ENCODE measurements at places on chromosomes 12 and 14.
A peak's percentile ranks its signal among the peaks of the same experiment; 100 is the strongest.

GRCh38 chr12:19639781-19640415 is 200.6 kb downstream of the AEBP2 start:
- DNase-seq, result no peak

DNA sequence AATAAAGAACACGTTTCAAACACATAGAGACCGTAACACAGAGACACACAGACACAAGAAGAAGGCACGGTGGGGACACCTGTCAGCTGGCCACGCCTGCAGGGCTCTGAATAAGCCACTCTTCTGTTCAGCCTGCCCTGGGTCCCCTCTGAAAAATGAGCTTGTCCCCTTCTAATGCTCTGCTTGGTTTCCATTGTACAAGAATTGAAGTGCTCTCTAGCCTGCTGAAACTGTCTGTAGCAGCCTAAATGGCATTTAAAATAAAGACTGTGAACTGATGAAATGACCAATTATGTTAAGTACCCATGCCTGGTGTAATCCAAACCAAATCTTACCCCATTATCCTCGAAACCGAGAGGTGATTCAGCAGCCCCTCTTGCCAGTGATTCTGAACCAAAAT is 139.8 kb downstream of the FOXN3 start:
- no peak for DNase-seq

DNA sequence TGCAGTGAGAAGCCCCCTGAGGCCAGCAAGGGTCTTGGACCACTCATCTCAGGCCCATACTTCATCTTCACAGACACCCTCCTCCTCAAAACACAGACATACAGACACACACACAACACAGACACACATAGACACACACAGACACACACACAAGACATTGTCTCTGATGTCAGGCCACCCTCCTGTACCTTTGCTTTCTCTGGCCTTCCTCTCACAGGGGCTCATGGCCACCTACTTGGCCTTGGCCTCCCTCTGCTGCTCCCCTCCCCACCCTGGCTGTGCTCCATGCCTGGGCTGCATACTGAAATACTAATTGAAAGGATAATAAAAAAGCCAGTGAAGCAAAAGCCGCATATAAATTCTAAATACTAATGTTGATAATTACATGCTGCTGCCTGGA is 1.6 kb upstream of the SYNDIG1L start:
- DNase-seq, result no peak

DNA sequence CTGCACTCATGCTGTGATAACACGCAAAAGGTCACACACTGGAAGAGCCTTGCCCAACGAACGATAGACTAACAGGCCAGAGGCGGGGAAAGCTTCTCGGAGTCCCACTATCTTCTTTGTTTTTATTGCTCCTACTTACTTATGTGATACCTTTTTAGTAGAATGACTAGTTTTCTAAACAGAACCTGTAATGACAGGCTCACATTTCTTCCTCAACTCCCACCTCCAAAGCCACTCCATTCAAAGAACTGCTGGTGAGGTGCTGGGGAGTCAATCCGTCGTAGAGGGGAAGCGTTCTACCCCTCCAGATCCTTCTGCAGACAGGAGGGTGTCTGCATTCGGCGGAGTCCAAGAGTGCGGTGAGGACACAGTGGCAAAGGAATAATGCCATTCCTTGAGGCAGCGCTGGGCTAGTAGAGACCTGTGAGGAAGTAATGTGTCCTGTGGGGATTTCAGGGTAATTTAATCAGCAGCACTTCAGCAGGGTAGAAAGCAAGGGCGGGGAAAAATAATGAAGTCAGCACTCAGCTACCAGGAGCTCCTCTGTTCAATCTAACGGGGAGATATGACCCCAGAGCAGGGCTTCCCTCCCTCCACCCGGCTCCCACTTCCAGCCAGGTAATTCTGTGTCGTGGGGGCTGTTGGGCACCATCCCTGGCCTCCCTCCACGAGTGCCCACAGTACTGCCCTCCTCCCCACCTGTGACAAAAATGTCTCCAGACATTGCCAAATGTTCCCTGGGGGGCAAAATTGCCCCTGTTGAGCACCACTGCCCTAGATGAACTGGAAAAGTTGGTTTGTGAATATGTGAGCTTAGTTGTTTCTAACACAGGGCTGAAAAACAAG is 25.2 kb downstream of the SPRING1 start:
- DNase-seq, result no peak

- DNase-seq, result no peak
Measured at GRCh38 chr12:15772405-15773018, 16.7 kb downstream of the EPS8 start.

GRCh38 chr12:118970856-118971255 is 10.5 kb upstream of the SRRM4 start:
- DNase-seq, result no peak

- no peak for DNase-seq
Measured at GRCh38 chr14:104393199-104393897, 186.2 kb upstream of the C14orf180 start.

DNA sequence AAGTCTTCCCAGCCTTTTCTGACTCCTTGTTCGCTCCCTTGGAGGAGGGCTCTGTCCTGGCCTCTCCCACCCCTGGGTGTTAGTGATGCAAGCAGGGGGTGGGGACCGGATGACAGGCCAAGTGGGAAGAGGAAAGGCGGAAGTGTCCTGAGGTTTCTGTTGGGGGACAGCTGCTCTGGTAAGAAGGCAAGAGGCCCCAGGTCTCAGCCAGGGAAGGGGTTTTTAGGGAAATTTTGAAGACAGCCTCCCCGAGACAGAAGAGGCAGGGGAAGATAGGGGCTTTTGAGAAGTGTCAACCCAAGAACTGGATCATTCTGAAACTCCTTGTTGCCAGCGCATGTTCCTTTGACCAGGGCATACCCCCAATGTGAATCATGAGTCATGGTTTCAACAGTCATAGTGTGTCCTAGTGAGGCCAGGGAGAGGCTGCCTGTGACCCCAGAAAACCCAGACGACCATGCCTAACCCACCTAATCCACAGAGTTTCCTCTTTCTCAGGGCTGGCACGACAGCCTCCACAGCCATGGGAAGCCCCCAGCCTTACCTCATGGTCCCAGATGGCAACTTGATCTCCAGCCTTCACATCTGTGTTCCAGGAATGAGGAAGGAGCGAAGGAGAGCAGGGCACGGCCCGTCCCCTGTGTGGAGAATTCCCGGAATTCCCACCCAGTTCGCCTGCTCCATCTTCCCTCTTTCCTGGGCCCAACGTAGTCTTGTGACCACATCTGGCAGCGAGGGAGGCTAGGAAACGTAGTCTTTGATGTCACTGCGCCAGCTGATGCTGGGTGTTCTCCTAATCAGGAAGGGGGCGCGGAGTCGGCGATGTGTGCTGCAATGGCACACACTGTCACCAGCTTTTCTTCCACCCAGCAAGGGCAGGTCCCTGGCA is 4.9 kb upstream of the GPR132 start:
- DNase-seq, result no peak

DNA sequence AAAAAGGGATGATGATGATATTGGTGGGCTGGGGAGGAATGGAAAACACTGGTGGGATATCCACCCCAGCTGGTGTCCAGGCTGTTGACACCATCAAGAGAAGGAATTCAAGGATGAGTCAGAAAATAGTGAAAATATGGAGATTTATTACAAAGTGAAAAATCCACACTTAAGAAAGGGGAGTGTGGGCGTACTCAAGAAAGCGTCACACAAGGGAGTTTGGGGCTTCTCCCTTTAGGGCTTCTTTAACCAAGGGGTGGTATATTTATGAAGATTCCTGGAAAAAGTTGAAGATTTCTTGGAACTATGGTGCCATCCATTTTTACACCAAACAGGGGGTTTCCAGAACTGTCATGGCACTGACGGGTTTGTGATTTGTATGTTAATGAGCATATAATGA is 63.1 kb upstream of the ARID2 start:
- DNase-seq, result no peak

DNA sequence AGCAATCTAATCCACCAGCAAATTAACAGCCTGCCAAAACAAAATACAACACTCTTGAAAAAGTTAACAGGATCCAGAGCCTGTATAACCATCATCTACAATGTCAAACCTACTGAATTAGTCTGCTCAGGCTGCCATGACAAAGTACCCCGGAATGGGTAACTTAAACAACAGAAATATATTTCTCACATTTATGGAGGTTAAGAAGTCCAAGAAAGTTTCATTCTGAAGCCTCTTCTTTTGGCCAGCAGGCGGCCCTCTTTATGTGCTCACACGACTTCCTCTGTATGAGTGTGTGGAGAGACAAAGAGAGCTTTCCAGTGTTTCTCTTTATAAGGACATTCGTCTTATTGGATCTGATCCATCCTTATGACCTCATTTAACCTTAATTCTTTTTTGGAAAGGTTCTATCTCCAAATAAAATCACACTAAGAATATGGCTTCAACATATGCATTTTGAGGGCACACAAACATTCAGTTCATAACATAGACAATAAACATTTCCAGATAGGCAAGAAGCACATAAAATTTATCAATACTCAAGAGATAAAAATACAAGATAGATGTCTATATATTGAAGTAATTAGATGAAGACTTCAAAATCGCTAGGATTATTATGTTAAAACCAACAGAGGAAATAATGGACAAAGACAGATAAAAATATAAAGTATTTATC is 5.9 kb upstream of the RERG start:
- peak; percentile 36 for DNase-seq

DNA sequence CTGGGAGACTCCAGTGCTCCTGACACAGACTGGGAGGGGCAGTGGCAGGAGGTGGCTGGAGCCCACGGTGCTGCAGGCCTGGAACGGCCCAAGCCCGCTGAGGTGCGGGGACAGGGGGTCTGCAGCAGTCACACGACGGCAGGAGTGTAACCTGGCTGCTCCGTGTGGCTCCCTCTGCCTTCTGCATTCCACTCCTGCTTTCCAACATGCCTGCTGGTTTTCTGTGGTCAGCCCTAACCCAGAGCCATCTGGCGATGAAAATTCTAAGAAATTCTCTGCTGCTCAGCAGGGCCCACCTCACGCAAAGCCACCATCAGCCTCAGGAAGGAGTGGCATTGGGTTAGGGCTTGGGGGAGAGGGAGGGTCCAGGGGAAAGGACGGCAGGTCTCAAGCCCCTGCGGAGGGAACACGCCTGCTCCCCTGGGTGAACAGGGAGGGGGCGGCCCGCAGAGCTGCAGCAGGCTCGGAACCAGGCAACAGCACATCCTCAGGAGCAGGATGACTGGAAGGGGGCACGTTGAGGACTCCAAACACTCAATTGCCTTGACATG is 5.0 kb upstream of the FBRSL1 start:
- DNase-seq, result no peak

DNA sequence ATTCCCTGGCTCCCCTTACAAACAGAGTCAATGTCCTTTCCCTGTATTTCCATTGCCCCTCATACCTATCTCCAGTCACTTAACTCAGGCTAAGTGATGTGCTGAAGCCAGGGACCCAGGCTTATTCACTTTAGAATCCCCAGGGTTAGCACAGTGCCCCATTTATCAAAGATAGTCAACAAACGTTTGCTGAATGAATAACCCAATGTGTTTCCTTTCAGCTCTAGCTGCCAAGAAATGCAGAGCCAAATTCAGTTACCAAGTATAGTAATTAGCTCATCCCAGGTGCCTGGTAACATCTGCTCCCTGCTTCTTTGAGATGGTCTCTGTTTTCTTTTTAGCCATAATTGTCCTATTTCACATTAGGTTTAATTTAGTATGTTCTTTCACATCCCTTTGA is 189.5 kb downstream of the PHLDA1 start:
- DNase-seq, result no peak

DNA sequence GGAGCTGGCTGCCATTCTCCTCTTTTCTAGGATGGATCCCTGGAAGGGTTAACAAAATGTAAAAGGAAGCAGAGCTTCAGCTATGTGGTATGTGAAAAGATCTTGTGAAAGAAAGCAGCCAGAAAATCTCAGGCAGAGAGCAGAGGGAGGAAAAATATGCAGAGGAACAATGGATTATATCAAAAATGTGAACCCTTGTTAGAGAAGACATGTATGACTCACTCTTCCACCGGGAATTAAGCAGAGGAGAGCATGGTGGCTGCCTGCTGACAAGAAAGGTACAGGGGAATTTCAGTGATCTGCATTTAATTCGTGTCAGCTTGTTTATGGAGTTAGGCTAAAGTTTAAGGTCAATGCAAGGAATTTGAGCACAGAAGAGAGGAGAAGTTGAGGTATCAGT is 46.3 kb downstream of the KCNA1 start:
- DNase-seq, result no peak

DNA sequence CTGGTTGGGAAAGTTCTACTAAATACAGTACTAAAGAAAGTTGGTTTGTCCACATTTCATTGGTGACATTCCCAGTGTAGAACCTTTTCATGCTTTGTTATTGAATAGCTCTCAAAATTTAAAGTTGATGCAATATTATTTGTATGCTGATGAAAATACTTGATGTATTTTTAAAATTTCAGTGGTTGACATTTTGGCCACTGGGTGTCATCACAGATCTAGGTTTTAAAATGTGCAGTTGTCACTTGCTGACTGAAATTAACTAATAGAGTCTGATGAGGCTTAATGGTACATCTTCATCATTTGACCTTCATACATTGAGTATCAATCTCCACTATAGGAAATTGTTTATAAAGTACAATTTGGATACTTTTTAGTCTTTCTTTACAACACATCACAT is 37.1 kb downstream of the CMAS start:
- peak; percentile 59 for DNase-seq

DNA sequence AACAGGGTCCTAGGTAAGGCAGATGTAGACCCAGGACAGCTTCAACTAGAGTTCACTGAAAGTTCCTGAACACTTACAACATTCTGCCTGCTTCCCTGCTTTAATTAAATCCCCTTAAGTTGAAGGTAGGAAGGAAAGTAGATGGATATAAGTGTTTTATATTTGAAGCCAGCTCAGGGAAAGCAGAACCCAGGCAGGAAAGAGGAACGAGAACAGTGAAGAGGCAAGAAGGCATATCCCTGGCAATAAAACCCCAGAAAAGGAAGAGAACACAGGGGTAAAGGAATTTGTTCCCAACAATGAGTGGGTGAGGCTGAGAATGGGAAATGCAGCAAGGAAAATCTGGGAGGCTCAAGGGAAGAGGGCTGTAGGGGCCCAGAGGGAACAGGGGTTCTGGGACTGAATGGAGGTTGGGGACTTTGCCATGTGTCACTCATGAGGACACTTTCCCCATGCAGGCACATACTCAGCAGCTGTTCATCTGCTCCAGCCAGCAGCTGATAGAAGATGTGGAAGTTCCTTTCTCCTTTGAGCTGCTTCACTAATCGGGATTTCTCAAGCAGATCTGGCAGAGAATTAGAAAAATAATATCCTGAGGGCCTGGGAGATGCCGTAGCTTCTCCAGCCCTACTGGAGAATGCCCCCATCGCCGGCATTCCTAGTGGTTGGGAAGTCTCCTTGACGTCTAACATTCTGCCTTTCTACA is 3.7 kb downstream of the MYO1A start:
- no peak for DNase-seq

- DNase-seq, result peak; percentile 93
Measured at GRCh38 chr12:123085730-123086487, 65.0 kb downstream of the PITPNM2 start.
